ENCODE measurements at places on chromosomes 7 and 10.

DNA sequence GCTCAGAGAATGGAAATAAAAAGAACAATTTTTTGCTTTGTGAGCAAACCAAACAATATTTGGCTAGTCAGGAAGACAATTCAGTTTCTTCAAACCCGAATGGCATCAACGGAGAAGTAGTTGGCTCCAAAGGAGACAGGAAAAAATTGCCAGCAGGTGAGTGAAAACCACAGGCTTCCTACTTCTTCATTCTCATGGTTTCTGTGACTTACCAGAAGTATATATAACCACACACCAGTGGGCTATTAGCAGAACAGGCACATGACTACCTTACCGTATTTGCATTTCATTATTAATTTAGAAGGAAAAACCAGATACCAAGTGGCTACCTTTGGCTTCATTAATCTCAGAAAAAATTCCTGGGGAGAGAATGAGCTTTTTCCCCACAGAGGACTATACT is 8.8 kb downstream of the TDRD1 start:
- no peak for DNase-seq

- DNase-seq, result no peak
Observed at GRCh38 chr10:119469325-119469707, 73.2 kb downstream of the RGS10 start.

GRCh38 chr7:25954395-25954794 is 197.6 kb upstream of the NFE2L3 start:
- no peak for DNase-seq

- DNase-seq, result peak; percentile 81
Observed at GRCh38 chr7:74479961-74480829, 26.5 kb downstream of the GTF2IRD1 start.

DNA sequence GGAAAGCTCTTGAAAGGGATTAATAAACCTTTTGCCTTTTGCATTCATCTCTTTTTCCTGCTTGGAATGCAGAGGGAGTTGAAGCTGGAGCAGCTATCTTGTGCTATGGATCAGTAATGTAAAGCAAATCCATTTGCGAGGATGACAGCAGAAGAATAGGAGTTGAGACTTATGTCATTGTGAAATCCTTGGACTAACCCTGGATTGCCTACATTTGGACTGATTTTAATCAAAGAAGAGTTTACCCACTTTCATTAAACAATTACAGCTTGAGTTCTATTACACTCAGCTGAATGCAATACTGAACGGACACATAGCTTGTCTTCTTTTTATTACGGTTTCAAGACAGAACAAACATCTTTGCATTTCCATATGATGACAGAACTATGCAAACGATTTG is 362.3 kb downstream of the PHF14 start:
- DNase-seq, result no peak

- peak; percentile 31 for DNase-seq
Observed at GRCh38 chr7:142323706-142324105, 65.8 kb upstream of the PRSS58 start.

GRCh38 chr10:43479275-43479674 is 42.4 kb downstream of the ZNF487 start:
- DNase-seq, result no peak

DNA sequence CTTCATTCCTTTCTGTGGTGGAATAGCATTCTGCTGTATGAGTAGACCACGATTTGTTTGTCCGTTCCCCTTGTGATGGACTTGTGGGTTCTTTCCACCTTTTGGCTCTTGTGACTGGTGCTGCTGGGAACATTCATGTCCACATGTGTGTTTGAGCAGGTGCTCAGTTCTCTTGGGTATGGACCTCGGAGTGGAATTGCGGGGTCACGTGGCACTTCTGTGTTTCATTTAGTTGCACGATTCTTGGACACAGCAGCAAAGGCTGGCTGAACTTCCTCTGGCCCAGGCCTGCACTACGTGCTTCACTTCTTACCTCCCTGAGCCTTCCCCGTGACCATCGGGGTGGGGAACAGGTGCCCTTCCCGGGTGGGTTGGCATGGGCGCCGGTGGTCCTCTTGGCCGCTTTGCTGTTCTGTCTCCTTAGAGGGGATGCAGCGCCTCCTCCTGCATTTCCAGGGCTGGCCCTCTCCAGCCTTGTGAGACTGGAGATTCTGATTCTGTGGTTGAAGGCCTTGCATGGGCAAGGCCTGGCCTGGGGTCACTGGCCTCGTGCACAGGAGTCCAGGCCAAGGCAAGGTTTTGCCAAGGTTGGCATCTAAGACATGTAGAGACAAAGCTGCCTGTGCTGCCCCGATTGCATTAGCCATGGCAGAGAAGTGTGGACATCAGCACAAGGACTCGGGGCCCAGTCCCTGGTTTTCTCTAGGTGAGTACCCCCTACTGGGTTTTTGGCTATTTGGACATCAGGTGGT is 25.1 kb downstream of the DOCK1 start:
- no peak for DNase-seq

DNA sequence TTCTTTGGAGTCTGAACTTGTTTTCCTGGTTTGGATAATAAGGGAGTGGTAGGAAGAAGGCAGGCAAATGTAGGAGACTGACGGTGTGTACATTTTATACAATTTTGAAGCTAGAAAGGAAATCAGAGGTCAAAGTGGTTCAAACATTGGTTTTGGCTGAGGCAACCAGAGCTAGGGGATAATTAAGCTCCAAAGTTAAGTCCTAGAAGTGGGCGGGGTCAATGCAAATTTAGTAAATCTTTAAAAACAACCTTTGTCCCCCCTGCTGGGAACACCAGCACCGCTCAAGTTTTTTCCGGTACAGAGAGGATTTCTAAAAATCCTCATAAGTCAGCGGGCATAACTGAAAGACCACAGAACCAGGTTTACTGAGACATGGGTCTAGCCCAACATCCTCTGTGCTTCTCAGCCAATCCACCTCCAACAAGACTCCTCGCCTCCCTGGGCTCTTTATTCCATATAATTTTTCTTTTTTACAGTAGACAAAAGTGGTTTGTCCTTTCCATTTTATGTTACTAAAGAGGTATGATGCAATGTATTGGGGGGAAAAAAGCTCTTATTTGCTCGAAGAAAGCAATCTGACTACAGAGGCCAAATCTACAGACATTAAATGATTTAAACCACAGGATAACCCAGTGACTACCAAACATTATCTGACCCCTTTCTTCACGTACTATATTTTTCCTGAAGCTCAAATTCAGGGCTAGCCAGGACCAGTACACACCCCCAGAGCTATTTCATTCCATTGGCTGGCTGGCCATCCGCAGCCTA is 1.6 kb downstream of the GLUD1 start:
- DNase-seq, result peak; percentile 38

All from right kidney (tissue), 9 donors.